ENCODE measurements at places on chromosomes 3 and 15. TPM values are rescaled to one million over a fixed set of nuclear protein-coding genes. Genes with fewer than 3 reads are reported as not detected.

The OTOL1 gene
- total RNA-seq = not detected

The TTLL13 gene
- total RNA-seq = 1.1 TPM

DNA sequence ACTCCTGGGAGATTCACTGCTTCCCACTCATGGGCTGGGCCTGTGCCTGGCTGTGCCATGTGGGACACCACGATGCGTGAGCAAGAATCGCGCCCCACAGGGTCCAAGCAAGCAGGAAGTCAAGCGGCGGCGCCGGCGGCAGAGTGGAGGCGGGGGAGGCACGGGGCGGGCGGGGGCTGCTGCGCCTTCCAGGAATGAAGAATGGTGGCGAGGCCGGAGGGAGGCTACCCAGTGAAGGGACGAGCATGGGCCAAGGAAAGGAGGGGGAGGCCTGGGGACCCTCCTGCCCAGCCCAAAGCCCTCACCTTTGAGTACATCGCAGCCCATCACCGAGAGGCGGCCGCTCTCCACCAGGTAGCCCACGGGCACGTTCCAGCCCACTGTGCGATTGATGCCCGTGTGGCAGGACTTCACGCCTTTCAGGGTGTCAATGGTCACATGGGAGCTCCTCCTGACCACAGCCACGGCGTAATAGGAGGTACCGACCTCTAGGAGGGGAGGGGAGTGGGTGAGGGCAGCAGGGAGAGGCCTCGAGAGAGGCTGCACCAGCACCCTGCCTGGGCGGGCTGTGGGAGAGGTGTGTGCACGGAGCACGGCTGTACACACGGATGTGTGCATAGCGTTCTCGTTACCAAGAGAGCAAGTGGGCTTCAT is 5.5 kb downstream of the MELTF start:
- DNase-seq = no peak

DNA sequence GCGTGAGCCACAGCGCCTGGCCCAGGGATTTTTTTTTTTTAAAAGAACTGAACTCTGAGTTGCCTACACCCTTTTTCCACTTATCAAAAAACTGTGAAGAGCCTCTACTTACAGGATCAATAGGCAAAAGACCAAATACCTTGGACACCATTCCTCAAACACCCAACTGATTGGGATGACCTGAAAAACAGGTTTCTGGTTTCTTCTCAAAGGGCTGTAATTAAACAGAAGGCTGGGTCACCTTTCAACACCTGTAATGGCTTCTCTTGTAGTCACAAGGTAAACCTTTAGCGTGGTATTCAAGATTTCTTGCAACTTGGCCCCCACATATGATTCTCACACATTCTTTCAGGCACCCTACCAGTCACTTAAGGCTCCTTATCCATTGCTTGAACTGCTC is 38.4 kb upstream of the PLXND1 start:
- no peak for DNase-seq

DNA sequence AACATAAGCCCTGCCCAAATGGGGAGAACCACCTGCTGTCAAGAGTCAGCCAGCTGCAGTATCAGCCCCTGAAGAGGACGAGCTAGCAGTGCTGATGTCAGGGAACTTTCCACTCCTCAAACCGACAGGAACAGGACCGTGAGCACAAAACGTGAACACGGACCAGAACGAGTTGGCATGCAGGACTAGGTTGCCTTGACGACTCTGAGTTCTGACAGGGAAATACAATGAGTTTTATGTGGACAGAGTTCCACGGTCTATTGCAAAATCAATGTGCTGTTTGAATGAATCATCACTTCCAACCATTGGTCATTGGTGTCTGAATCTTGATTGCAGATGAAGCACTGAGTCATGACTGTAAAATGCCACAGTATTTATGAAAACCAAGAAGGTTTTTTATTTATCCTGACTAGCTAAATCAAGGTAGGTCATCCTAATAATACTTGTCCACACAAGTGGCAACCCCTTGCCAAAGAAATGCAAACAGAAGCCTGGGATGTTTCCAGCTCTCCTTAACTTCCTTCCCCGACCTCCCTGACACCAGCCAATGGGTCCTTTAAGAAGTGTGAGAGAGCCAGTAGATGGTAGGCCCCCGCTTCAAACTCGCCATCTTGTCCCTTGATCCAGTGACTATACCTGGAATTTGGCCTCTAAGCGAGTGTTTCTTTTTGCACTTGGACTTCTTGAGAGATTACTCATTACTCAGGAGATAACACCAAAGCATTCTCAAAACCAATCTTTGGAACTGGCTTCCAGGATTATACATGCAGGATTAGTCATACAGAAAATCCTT is 119.6 kb downstream of the ASB7 start:
- DNase-seq = no peak

DNA sequence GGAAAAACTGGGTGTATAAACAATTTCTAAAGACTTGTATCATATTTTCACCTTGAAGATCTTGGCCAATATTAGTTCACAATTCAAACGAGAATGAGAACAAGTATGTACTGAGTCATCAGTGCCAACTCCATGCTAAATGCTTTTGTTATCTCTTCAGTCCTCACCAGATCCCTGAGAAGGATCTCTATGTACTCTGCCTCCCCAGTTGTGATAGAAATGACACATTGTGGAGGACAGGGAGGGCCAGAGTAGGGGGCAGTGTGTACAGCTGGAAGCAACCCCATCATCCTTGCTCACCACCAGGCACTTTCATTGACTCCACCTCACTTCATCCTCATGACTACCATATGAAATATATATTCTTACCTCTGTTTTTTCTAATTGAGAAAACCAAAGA is 353.7 kb upstream of the SOX2 start:
- no peak for DNase-seq

GRCh38 chr15:54208786-54209185 is 230.5 kb downstream of the UNC13C start:
- DNase-seq = no peak
